MV-4-11 (cell line): ENCODE measurements at places on chromosomes 12 and 14.

- no peak for DNase-seq
Measured at GRCh38 chr12:121766290-121767039, 27.0 kb downstream of the RHOF start.

DNA sequence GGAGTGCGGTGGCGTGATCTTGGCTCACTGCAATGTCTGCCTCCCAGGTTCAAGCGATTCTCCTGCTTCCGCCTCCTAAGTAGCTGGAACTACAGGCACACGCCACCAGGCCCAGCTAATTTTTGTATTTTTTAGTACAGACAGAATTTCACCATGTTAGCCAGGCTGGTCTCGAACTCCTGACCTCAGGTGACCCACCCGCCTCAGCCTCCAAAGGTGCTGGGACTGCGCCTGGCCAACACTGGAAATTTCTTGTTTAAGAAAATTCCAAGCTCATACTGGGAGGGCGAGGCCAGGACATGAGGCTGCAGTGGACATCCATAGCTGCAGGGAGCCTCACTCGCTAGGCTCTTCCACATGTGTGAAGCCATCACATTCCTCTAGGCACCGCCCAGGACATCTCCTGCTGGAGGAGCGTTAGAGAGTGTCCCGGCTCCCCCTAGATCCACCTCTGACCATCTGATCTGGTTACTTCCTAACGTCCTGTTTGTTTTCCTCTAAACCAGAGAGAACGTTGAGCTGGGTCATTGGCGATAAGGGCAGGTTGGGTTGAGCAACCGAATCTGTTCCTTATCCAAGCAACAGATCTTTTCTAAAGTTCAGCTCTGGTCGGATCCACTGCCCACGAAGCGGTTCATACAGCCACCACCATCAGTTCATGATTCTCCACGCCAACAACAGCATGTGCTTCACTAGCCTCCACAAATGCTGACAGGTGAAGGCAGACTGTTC, 108.2 kb upstream of the MED13L start:
- peak; percentile 72 for DNase-seq

DNA sequence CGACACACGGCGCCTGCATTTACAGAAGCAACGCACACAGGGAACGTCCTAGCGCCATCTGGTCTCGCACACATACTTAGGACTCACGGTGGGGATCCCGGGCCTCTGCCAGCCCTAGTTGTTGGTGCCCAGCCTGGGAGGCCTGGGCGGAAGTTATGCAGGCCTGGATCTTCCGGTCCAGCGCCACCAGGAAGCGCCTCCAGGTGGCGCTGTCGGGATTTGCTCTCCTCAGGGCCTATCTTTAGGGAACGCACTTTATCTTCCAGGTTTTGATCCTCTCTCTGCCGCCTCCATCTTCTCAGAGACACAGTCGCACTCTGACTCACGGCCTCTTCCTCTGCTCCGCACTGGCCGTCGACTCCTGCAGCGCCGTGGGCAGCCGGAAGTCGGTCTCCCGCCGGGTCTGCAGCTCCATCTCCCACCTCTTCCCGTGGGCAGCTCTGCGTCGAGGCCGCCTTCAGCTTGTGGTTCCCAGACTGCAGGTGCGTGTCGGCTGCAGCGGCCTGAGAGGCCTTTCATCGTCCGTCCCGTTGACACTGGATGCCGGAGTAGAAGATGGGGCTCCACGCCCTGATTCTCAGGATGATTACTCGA, 760.4 kb downstream of the TMEM121 start:
- no peak for DNase-seq

DNA sequence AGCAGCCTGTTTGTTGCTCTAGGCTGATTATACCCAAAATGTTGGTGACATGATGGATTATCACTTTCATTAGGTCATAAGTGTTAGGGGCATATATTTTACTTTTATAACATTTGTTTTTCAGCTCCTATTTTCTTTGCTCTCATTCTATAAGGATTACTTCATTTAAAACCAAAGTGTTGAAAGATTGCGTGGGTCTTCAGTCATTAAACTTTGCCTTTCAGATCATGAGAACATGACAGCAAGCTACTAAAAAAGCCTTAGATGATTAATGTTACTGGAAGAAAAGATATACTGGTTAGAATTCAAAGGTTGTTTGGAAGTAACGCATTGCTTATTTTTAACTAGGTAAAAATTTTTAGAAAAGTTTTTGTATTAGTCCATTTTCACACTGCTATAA, 156.8 kb downstream of the ERC1 start:
- no peak for DNase-seq

DNA sequence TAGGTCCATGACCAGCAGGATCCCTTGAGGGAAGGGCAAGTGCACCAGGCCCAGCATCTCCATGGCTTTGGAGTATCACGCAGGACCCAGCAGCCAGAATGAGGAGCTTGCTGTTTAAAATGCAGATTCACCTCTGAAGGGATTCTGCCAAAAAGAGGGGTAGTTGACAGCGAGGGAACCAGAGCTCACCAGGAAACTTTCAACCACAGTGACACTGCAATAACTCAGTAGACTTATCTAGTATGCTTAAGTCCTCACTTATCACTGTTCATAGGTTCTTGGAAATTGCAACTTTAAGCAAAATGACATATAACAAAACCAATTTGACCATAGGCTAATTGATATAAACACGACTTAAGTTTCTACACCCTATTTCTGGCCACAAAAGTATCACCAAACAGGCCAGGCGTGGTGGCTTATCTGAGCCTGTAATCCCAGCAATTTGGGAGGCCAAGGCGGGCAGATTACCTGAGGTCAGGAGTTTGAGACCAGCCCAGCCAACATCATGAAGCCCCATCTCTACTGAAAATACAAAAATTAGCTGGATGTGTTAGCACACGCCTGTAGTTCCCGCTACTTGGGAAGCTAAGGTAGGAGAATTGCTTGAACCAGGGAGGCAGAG, 21.4 kb upstream of the CKAP4 start:
- DNase-seq = peak; percentile 64

DNA sequence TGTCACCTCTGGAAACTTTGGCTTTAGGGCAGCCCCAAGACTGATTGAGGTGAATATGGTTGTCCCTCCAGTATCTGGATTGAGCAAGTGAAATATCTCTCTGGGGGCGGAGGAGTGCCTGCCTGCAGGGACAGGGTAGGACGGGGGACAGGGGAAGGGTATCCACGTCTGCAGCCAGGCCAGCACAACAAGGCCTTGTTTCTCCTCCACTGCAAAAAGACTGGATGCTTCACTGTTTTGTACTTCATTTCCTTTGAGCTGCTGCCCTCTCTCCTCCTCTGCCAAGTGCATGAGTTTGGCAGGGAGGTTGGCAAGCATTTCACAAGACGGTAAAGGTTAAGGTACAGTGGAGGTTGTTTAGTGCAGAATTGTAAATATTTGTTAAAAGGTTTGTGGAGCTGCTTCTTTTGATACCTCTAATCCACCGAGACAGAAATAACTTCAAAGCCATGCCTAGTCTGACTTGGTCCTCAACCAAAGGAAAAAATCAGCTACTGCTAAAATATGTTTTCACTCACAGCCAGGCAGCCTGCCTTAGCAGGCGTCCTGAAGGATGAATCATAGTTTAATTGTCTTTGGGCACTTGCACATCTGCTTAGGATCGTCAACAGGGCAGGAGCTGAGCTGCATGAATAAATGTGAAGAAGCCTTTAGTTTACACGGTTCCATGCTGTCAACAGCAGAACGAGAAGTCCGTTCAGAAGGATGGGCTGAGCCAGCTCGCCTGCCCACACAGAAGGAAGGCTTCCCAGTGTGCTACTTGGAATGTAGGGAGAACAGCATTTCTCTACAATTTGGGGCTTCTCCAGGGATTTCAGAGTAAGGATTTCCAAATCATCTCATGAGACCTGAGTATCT, 269.7 kb downstream of the TTC6 start:
- no peak for DNase-seq

- no peak for DNase-seq
Measured at GRCh38 chr12:132277374-132277941, 51.9 kb downstream of the GALNT9 start.

DNA sequence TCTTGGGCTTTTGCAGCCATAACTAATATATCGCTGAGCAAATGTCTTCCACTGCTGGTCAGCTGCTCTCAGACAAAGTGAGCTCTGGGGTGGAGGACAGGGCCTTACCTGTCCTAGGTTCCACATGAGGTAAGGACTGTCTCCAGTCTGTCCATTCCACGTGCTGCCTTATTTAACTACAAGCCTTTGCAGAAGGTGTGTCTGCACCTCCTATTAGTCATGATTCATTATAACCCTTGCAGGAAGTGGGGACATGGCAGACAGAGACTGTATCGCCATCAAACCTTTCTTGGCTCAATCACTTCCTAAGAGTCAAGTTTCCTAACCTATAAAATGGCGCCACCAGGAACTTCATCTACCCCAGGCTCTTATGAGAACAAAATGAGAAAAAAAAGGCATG, 46.9 kb downstream of the SLC25A47 start:
- no peak for DNase-seq

- DNase-seq = no peak
Measured at GRCh38 chr12:46342562-46343033, 30.0 kb downstream of the SLC38A2 start.

DNA sequence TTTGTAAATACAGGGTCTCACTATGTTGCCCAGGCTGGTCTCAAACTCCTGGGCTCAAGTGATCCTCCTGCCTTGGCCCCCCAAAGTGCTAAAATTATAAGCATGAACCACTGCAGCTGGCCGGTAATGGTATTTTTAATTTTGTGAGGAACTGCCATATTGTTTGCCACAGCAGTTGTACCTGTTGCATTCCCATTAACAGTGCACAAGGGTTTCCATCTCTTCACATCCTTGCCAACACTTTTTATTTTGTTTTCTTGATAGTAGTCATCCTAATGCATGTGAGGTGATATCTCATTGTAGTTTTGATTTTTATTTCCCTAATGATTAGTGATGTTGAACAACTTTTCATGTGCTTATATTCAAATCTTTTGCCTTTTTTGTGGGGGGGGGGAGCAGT, 13.5 kb downstream of the OR5AU1 start:
- DNase-seq = no peak
